ENCODE measurements at places on chromosomes 12 and 14. TPM values are rescaled to one million over a fixed set of nuclear protein-coding genes. Genes with fewer than 3 reads are reported as not detected.

- DNase-seq: no peak
Measured at GRCh38 chr12:102329883-102330282, 132.2 kb upstream of the PMCH start.

TMPRSS12 gene
- not detected for total RNA-seq

DNA sequence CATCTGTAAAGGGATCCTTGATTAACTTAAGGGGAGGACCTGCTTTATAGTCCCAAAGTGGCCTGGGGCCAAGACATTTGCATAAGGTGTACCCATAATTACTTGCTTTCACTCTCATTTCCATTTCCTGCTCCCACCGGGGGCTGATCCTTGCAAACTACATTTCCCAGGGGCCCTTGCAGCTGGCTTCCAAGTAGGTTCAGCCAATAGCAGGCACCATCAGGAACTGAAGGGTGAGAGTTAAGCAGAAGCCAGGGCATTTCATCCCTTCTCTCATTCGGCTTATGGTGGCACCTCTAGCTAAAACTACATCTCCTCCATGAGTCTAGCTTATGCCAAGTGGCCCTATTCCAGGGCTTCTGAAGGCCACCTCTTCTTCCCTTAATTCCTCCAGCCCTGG, 88.8 kb downstream of the CCDC60 start:
- DNase-seq: no peak

- peak; percentile 26 for DNase-seq
Measured at GRCh38 chr12:59084511-59085375, 164.4 kb upstream of the LRIG3 start.

DNA sequence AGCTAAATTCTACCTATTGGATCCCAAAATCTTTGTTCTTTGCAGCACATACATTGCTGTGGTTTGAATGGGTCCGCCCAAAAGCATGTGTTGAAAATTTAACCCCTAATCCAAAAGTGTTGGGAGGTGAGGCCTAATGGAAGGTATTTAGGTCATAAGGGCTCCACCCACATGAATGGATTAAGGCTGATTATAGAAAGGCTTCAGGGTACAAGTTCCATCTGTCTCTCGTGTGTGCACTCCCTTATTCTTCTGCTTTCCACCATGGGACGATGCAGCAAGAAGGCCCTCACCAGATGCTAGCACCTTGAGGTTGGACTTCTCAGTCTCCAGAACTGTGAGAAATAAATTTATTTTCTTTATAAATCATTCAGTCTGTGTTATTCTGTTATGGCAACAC, 190.9 kb downstream of the SOX5 start:
- DNase-seq: no peak

DNA sequence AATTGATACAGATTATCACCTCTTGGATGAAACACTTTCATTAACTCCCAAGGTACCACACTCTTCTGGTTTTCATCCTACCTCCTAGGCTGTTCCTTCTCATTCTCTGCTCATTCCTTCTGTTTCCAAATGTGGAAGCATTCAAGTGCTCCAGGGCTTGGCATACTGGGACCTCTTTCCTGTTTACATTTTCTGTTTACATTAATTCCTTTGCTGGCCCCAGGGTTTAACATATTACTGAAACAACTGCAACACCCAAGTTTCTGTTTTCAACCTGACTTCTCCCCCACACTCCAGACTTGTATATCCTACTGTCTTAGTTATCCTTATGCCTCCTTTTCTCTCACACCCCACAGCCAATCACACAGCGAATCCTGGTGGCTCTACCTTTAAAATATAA, 386.3 kb upstream of the GARIN6 start:
- no peak for DNase-seq

GRCh38 chr12:116919247-116919661, 8.5 kb downstream of the FBXW8 start:
- DNase-seq: no peak

DNA sequence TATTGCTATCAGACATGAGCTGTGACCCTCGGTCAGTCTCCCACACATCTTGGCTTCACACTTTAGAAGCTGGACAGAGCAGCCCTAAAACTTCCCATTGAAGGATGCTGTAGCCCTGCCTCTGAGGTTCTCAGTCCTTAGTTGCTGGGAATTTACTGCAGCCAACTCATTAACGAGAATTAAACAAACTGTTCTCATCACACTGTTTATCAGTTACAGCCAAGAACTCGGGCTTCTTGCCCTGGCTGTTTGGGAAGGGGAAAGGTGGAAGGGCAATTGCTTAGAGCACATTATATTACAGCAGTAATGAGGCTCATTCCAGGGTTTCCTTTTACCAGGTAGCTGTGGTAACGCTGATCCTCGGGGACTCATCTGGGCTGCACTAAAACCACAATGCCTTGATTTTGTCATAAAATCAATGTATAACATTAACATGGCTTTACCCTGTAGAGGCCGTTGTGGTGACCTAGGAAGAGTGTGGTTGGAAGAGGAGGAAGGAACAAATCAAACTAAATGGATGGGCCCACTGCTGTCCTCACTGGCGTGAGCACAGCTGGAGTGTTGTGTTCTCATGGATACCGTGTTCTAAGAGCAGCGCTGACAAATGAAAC, 87.1 kb downstream of the GPR135 start:
- no peak for DNase-seq

- DNase-seq: no peak
Measured at GRCh38 chr12:130433411-130433810, 95.7 kb downstream of the PIWIL1 start.
